ENCODE measurements at places on chromosomes 11 and 22. TPM values are rescaled to one million over a fixed set of nuclear protein-coding genes. Genes with fewer than 3 reads are reported as not detected.

SCGB2A2 gene
- not detected for total RNA-seq

PLAAT5 gene
- 0.19 TPM for total RNA-seq

CASTOR1 gene
- 8.7 TPM for total RNA-seq

SF1 gene
- 462 TPM for total RNA-seq

ART5 gene
- total RNA-seq = not detected

SLC5A4 gene
- not detected for total RNA-seq

EFCAB6 gene
- 0.14 TPM for total RNA-seq

ZFPL1 gene
- 28.3 TPM for total RNA-seq

IGSF22 gene
- 0.64 TPM for total RNA-seq

CD151 gene
- total RNA-seq = 23.1 TPM

PHETA2 gene
- 2.5 TPM for total RNA-seq

SERPING1 gene
- total RNA-seq = not detected

TRIM66 gene
- 42.4 TPM for total RNA-seq

USP47 gene
- total RNA-seq = 40.1 TPM

SCGB1D2 gene
- not detected for total RNA-seq

FOLR1 gene
- total RNA-seq = not detected

SLC6A5 gene
- total RNA-seq = not detected

MRGPRE gene
- total RNA-seq = not detected

LRRC10B gene
- total RNA-seq = 0.09 TPM

LYVE1 gene
- total RNA-seq = not detected

RBMXL2 gene
- total RNA-seq = not detected

KDELR3 gene
- total RNA-seq = 0.23 TPM

CATSPERZ gene
- not detected for total RNA-seq

OR5AP2 gene
- not detected for total RNA-seq

ACRV1 gene
- not detected for total RNA-seq

OR8G5 gene
- not detected for total RNA-seq

TBRG1 gene
- total RNA-seq = 44.5 TPM

OR8A1 gene
- total RNA-seq = not detected

CARNS1 gene
- total RNA-seq = 1.3 TPM

CDCA5 gene
- 128 TPM for total RNA-seq

POU2F3 gene
- not detected for total RNA-seq

GLYATL2 gene
- total RNA-seq = not detected

CCDC87 gene
- 0.12 TPM for total RNA-seq

APLP2 gene
- total RNA-seq = 33.5 TPM

TRIM3 gene
- 5.1 TPM for total RNA-seq

SYT8 gene
- total RNA-seq = not detected

OR52I1 gene
- total RNA-seq = not detected

NXPE4 gene
- total RNA-seq = not detected

CECR2 gene
- total RNA-seq = 0.02 TPM

SNX32 gene
- total RNA-seq = 2.4 TPM

ZNF195 gene
- 39.1 TPM for total RNA-seq

PNPLA5 gene
- not detected for total RNA-seq

APLNR gene
- total RNA-seq = not detected

LMNTD2 gene
- total RNA-seq = 1.3 TPM

C11orf87 gene
- not detected for total RNA-seq

TUBA8 gene
- 1.7 TPM for total RNA-seq

RAB3IL1 gene
- total RNA-seq = not detected

OR52H1 gene
- total RNA-seq = not detected

OR8D4 gene
- not detected for total RNA-seq

TBX1 gene
- total RNA-seq = 0.91 TPM

HTR3A gene
- total RNA-seq = not detected

SLC25A45 gene
- 25.1 TPM for total RNA-seq

Measured in activated CD8-positive, alpha-beta memory T cell treated with anti-CD3 and anti-CD28 coated beads, Interleukin-2, amount 10 ng/mL, durations not matched to agents 7 days and 5 days (primary cell).